ENCODE measurements at places on chromosomes 7 and 10. TPM values are rescaled to one million over a fixed set of nuclear protein-coding genes. Genes with fewer than 3 reads are reported as not detected.

CYP3A4 gene
- not detected for total RNA-seq

HHEX gene
- total RNA-seq = 3.2 TPM

TMEM213 gene
- total RNA-seq = not detected

UBTD1 gene
- total RNA-seq = 2.7 TPM

TMEM176A gene
- not detected for total RNA-seq

TMEM26 gene
- total RNA-seq = not detected

DNA sequence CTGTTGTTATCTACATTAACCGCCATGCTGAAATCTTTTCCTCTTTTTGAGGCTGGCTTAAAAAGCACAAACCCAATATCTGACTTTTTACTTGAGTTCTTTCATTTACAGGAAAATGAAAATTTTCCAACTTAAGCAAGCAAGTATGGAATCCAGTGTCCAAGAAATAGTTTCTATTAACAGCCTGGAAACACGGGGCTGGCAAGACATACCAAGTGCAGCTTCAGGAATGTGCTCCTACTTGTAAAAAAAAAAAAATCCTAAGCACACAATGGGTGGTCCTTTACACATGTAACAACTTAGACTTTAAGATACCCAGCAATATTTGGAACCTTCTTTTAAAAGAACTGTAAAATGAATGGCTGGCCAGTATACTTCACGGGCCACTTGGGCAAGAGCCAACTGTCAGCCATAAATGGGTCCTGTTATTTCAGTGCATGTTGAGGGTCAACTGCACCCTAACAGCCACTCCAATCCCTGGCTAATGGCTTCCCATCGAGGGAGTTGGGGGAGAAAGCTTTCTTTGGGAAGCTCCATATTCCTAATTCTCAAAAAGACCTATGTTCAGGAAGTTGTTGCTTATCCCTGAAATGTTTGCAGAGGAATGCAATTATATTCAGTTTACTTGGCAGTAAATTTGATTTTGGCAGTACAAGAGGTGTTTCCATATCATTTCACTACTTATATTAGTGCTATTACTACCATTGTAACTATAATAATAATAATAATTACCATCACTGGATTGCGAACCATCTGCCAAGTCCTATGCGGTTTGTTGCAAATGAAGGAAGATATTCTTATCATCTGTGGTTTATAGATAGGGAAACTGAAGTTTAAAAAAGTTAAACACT, 236.4 kb upstream of the TMEM72 start:
- no peak for DNase-seq

DNA sequence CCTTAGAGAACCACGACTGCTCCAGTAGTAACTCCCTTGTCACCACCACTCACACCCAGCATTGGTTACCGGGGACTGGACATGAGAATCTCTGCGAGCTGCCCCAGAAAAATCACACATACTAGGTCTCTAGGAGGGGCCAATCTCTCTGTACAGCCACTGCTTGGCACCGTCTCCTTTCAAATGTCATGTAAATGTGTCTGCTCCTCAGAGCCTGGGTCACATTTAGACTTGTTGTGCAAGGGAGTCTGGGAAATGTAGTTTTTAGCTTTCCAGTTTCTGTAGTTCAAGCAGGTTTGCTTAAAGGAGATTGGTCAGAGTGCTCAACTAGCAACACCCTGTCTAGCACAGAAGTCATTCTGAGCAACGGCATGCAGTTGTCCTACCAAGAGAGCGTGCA, 60.0 kb downstream of the CHN2 start:
- no peak for DNase-seq

- no peak for DNase-seq
Observed at GRCh38 chr7:117630907-117631564, 151.2 kb downstream of the CFTR start.

GRCh38 chr10:70504521-70505358, 26.2 kb downstream of the PALD1 start:
- no peak for DNase-seq

DNA sequence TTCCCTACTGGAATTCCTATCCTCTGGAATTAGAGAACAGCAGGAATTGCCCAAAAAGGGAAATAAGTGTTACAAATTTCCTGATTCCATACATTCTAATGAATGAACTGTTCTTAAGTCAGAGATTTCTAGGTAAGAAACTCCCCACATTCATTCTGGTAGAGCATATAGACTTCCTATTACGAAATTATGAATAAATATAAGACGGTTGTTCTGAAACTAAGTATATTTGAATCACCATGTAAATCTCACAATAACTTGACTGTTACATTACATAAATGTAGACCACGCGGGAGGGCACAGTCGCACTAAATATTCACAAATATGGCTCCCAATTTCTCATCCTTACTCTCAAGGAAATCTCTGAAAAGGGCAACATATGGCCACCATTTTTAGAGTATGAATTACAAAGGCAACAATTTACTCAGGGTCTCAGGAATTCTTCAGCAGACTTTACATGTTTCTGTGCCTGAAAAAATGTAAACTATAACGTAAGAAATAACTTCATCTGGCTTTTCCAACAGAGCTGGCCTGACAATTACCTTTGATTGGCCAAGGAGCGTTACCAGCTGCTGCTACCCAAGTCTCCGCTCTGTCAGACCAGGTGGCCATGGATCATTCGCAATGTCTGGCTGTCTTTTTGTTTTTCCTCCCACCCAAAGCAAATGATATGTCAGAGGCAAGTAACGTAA, 115.8 kb downstream of the MPP7 start:
- DNase-seq = no peak

DNA sequence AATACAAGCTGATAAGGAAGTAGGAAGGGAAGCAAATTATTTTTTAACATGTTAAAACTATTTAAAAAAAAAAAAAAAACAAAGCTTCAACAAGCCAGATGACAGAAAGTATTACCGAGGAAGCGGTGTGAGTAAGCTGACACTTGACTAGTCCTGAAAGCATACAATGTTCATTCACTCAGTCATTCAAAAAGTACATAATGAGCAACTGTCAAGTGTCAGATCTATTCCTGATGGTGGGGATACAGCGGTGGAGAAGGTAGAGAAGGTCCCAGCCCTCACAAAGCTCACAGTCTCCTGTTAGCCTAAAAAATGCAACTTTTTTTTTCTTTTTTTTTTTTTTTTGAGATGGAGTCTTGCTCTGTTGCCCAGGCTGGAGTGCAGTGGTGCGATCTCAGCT, 40.0 kb downstream of the RAPGEF5 start:
- no peak for DNase-seq

- DNase-seq = no peak
Observed at GRCh38 chr10:2891073-2891769, 176.1 kb upstream of the PFKP start.

DNA sequence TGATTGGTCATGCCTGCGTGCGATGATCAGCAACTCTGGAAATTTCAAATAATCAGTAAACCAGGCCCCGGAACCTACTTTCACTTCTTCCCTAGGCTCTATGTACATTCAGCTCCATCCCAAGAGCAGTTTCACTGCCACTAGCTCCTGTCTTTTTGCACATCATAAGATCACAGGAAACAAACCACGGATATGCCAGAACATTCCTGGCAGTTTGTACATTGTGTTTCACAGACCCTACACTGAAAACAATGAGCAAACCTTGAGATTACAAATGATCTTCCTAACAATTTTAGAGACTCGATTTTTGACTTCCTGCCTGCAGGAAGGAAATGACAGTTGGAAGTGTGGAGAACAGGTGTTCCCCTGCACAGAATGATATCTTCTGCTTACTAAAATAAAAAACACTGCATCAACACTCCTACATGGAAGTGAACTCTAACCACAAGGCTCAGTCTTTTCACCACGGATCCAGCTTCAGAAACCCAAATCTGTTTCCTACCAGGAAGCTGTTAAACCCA, 7.6 kb upstream of the TMEM236 start:
- DNase-seq = no peak

DNA sequence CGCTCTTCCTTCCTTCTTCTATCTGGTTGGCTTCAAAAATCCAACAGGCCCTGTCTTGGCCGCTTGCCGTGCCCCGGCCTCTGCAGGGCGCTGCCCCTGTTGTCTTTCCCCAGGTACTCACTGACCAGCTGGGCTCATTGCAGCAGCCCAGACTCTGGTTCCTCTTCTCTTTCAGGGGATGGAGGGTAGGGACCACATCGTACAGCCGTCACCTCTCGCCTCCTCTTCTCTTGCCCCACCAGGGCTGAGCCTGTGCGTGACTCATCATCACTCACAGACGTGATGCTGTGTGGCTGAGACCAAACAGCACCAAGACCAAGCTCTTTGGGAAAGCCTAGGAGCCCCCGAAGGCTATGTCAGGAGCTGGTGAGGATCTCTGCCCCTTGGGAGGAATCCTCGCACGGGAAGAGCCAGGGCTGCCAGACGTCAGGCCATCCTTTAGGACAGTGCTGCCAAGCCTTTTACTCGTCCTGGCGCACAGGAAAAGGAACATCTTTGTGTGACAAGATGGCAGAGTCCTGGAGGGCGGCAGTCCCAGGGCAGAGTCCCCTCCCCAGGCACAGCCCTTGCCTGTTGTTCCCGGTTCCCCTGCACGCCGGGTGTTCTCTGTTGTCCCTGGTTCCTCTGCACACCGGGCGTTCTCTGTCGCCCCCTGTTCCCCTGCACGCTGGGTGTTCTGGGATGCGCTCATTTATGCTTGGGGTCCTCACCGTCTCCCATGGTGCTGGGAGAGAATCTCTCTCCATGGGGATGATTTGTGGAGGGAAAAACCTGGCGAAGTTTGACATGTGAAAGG, 188.5 kb upstream of the SHH start:
- DNase-seq = no peak

GRCh38 chr7:100015232-100016214, at the start of gene ZKSCAN1:
Gene ZKSCAN1, plus strand, starts transcription at chr7:100015596. Its CDS starts 7,911 bp downstream, at chr7:100023507.
- DNase-seq = peak; percentile 92

DNA sequence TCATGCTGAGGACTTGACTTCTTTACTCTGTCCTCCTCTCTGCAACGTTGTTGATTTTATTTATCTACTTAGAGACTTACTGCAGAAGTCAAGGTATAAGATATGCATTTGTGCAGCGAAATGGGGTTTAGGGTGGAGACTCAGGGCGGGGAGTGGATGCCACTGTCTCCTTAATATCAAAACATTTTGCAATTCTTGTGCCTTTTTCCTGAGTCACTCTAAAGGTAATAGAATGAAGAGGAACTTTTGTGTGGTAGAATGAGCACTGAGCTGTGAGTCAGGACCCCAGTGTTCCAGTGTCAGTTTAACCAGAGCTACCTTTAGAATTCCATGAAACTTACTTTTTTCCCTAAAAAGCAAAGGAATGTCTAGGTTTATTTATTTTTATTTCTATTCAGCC, 78.2 kb downstream of the VTI1A start:
- DNase-seq = no peak

DNA sequence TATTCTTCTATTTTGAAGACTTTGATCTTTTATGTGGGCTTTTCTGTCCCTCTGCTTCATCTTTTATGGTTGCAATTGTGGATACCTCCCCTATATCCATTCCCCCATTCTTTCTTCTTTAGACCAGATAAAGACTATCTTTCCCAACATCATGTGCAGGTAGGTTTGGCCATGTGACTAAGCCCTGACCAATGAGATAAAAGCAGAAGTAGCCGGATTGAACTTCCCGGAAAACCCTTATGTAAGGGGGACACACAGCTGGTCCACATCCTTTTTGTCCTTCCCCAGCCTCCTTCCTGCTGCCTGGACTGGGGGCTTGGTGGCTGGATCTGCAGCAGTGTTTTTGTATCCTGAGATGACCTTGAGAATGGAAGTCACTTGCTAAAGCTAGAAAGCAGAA, 33.5 kb upstream of the EXOC6 start:
- no peak for DNase-seq

DNA sequence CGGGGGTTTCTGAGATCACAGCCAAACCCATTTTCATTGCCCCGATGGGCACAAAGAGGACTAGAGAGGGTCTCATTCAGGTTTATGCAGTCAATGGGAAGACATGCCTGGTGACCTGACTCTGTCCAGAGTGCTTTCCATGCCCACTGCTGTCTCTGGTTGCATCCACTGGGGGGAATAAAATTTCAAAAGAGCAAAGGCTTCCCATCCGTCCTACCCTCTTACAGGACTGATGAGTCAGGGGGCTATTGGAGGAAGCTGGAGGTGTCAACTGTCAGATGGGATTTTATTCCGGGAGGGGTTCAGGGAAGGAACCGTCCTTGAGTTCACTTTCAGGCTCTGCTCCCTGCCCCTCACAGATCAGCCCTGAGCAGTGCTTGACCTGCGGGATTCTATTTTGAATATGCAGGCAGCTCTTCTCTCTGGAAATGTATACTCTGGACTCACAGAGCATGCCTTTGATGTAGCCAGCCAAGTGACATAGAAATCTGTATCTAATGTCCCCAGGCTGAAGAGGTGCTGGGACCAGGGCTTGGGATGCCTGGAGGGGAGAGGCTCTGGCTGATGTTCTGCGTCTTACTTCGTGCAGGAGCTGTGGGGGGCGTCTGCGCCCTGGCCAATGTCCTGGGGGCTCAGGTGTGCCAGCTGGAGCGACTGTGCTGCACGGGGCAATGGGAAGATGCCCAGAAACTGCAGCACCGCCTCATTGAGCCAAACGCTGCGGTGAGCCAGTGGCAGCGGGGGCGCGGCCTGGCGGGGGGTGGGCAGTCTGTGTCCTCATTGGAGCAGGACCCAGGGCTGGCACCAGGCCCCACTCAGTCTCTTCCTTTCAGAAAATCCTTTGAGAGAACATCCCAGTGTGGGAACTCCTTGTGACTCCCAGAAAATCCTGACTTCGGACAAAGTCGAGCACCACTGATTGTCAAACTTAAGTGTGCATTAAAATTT, 12.0 kb downstream of the C10orf62 start:
- no peak for DNase-seq

DNA sequence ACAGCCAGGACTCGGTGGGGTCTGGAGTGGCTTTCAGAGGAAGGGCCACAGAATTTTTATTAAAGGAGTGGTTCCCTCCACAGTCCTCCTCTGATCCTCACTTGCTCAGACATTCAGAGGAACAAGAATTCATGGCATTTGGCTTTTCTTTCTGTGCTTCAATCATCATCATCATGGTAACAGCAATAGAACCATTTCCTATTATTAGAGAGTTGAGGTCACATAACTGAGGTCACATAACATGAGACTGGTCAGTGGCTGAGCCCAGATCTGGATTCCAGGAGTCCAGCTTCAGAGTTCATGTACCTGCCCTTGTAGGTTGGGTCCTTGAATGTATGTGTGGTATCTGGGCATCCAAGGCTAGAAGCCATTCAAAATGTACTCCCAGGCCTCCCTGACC, 177.3 kb upstream of the GRB10 start:
- DNase-seq = no peak

Data from naive thymus-derived CD8-positive, alpha-beta T cell (primary cell).